NCI-H748 treated with DMSO at 0.1 percent for 48 hours (cell line): ENCODE measurements at places on chromosomes 4 and X.

DNA sequence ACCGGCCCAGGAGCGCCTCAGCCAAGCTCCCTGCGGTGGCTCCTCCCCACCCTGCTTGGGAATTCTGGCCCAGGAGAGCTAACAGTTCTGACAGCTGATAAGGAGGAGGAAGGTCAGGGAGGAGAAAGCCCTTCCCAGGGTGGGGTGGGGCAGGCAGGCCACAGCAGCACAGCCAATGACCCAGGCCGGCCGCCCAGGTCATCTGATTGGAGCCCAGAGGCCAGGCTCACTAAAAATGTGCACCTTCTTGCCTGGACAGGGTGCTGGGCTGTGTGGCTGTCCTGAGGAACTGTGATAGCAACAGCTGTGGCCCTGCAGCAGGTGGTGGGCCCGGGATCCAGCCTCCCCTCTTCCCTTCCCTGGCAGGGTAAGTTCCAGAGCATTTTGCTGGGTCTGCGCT lies 17.2 kb upstream of the SH3TC1 start:
- DNase-seq = no peak

- no peak for DNase-seq
Measured at GRCh38 chr4:56723659-56724230, 42.6 kb upstream of the HOPX start.

DNA sequence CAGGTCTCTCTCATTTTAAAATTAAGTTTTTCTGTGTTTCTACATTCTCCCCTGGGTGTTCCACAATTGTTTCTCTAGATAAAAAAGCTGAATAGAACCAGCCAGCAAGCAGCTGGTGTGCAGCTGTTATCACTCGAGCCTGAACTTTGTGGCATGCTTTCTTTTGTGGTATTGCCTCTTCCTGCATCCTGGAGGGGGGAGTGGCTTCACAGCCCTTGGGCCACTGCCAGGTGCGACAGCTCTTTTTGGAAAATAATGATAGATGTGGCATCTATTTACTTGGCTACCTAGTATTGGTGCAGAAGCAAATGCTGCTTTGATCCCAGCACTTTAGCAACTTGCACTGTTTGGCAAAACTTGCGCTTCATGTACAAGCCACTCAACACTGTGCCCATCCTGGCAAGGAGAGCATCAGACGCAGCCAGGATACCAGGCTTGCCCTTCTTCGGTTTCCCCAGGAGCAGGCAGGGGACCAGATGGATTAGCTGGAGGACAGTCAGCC lies 69.4 kb downstream of the HMGB2 start:
- DNase-seq = peak; percentile 67

- DNase-seq = no peak
Measured at GRCh38 chr4:162201673-162202072, 37.9 kb upstream of the FSTL5 start.

DNA sequence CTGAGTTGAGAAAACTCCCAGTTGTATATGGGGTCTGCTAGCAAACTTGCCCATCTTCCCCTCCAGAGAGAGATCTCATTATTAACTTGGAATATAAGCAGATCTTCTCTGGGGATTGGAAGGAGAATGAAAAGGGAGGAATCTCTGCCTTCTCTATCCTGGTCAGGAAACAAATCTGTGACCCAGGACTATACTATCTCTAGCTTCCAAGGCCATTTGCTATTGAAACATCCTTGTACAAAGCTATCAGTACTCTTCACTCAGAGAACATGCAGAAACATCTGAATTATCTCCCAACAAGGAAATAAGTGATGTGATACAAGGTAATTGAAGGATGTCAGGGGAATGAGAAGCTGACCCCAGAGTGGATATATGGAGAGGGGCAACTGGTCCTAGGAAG lies 183.8 kb downstream of the FRMPD4 start:
- no peak for DNase-seq

DNA sequence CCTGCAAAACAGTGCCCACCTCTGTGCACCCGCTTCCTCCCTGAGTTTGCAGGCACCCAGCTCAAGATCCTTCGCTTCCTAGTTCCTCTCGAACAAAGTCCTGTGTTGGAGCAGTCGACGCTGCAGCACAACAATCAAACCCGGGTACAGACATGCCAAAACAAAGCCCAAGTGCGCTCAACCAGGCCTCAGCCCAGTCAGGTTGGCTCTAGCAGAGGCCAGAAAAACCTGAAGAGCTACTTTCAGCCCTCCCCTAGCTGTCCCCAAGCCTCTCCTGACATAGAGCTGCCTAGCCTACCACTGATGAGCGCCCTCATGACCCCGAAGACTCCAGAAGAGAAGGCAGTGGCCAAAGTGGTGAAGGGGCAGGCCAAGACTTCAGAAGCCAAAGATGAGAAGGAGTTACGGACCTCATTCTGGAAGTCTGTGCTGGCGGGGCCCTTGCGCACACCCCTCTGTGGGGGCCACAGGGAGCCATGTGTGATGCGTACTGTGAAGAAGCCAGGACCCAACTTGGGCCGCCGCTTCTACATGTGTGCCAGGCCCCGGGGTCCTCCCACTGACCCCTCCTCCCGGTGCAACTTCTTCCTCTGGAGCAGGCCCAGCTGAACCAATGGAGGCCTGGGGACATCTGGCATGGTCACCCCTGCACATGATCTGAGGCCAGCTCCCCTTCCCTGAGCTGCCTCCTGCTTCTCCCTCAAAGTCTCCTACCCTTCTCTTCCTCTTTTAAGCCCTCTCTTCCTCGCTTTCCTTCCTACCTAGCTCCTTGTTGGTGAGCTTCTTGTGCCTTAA lies 6.9 kb downstream of the APEX2 start:
- DNase-seq = no peak

GRCh38 chrX:25059273-25059672 lies 43.5 kb upstream of the ARX start:
- no peak for DNase-seq

DNA sequence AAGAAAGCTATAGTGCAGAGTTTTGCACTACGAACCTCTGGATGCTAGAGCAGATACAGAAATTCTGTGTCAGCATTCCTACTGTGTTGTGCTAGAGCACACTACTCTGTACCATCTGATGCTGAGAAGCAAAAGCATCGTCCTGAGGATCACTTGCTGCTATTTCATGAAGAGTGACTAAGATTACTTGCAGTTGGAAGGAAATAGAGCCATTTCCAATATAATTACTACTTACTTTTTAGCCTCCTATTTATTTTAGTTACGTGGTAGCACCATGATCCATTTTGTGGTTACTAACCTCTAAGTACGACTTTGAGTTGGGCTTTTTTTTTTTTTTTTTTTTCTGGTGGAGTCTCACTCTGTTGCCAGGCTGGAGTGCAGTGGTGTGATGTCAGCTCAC lies 226.7 kb downstream of the PALLD start:
- DNase-seq = no peak

DNA sequence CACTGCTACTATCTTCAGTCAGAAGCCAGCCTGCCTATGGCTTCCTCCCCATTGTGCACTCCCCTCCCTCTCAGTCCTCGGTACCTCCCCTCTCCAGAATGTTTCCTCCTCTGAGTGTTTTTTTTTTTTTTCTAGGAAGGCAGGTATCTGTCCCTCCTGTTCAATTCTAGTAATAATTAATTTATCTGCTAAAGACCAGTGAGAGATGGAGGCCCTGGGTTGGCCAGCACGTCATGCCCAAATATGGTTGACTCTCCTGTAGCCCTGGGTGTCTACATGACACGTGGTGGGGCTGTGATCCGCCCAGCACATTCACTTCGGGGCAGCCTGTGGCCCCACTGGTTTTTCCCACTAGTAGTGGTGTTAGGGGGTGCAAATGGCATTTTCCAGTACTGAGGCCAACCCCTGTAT lies 1.8 kb downstream of the FLNA start:
- no peak for DNase-seq

DNA sequence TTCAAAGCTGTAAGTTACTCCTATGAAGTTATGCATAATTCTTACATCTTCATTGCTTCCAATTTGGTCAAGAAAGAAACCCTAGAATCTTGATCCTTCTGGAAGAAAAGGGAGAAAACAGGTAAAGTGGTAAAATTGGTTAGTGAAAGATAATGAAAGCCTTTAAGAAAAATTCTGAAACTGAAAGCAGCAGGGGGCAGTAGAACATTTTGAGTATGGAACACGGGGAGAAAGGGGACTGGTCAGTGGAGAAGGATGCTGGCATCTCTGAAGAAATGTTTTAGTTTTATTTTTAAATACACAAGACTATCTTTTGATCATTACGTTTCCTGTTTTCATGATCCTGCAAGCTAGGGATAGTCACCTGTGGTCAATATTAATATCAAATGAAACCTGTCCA lies 54.3 kb downstream of the SLIT2 start:
- no peak for DNase-seq

DNA sequence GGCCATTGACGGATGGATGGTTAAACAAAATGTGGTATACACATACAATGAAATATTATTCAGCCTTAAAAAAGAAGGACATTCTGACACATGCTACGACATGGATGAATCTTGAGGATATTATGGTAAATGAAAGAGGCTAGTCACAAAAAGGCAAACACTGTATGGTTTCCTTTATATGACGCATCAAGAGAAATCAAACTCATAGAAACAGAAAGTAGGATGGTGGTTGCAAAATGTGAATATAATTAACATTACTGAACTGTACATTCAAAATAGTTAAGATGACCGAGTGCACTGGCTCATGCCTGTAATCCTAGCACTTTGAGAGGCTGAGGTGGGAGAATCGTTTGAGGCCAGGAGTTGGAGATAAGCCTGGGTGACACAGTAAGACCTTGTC lies 9.5 kb upstream of the CASK start:
- no peak for DNase-seq

- no peak for DNase-seq
Measured at GRCh38 chr4:111842336-111842735, 302.9 kb upstream of the FAM241A start.
